ENCODE measurements at places on chromosomes 4 and X.

- no peak for DNase-seq
Observed at GRCh38 chrX:35016051-35016450, 73.5 kb downstream of the FAM47B start.

DNA sequence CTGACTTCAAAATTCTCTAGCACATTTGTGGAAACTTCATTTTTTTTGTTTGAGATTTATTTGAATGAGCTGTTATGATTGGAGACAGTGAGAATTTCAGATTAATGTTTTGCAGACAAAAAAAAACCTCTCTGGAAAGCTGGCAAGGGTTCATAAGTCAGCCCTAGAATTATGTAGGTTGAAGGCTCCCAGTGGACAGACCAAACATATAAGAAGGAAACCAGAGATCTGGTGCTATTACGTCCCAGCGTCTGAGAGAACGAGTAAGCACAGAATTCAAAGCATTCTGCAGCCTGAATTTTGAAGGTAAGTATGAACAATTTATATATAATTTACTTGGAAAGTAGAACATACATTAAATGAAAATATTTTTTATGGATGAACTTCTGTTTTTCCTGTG is at the start of gene AGTR2:
Gene AGTR2, plus strand, starts transcription at position 234 of the 400 bp plus-strand sequence. CDS start 1,537 bp downstream, outside the sequence.
- DNase-seq, result no peak

DNA sequence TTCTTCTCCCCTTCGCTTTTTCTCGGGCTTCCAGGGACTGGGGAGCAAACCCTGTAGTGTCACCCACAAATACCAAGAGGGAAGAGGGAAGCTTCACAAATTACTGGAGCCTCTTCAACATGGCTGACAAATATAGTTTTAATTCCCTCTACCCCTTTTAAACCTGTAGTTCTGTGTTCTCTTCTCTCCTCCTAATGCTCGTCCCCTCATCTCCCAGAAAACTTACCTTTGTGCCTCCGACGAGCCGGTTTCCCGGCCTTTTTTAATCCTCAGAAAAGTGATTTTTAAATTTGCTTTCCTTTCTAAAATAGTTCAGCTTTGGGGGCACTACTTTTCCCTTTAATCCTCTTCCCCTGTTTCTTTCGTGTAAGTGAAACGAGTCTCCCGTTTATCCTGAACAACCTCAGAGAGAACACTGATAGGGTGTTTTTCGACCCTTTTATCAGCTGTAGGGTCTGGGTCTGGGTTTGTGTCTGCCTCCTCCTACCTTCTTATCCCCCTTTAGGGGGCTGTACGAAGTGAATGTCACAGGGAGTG is 408 bp downstream of the TET2 start:
- DNase-seq, result no peak

GRCh38 chrX:39609941-39610340 is 487.8 kb downstream of the BCOR start:
- no peak for DNase-seq

DNA sequence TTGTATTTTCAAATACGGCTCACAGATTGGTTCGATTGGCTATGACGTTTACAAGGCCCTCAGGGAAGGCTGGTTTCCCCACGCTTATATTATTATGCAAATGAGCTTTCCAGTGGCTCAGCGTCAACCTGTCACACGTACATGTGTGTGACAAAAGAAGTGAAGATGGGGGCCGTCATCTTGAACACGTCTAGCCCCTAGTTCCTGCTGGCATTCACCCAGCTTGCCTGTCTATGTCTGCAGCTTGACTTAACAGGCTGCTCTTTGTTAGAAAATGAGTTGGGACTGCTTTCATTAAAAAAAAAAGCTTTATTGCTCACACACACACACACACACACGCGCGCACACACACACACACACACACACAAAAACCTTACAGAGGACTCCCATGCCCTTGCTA is 283.6 kb upstream of the CTSO start:
- no peak for DNase-seq

- no peak for DNase-seq
Observed at GRCh38 chr4:180363815-180364214, 1879.4 kb upstream of the TENM3 start.

GRCh38 chrX:79100791-79101484 is 43.5 kb upstream of the GPR174 start:
- DNase-seq, result no peak
